Left renal pelvis (tissue), 4 donors: ENCODE measurements at places on chromosomes 4 and X. TPM values are rescaled to one million over a fixed set of nuclear protein-coding genes. Genes with fewer than 3 reads are reported as not detected.

AFP gene
- polyA plus RNA-seq = 891 TPM

TIGD4 gene
- 0.93 TPM for polyA plus RNA-seq

CLDN34 gene
- 0.15 TPM for polyA plus RNA-seq

CXCR3 gene
- polyA plus RNA-seq = 0.10 TPM

MAGEC2 gene
- polyA plus RNA-seq = not detected

PCDH10 gene
- 4.6 TPM for polyA plus RNA-seq

ZNF141 gene
- 44.1 TPM for polyA plus RNA-seq

FABP2 gene
- polyA plus RNA-seq = 1.0 TPM

TRAM1L1 gene
- polyA plus RNA-seq = 10.2 TPM

C4orf36 gene
- polyA plus RNA-seq = 0.98 TPM

MTNR1A gene
- 0.10 TPM for polyA plus RNA-seq

STPG2 gene
- 0.39 TPM for polyA plus RNA-seq

CT47B1 gene
- polyA plus RNA-seq = not detected

PRDM5 gene
- 18.6 TPM for polyA plus RNA-seq

- peak; percentile 12 for DNase-seq
Measured at GRCh38 chr4:95833711-95834194, 6.1 kb upstream of the PDHA2 start.

GRCh38 chr4:140595065-140595464 lies 26.3 kb upstream of the UCP1 start:
- no peak for DNase-seq

DNA sequence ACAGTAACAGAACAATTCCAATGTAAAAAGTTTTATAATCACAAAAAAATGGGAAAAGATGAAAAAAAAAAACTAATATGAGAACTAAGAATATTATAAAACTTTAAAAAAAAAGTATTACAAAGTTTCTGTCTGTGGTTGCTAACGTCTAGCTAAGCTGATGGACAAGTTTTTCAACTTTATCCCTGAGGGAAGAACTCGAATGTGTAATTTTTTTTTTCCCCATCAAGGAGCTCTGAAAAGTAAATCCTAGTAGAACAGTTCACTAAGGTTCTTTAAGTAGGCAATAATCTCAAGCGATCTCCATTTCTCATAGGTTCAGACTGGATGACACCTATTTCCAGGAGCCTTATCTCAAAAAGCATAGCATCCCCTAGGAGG lies 14.2 kb downstream of the ADGRA3 start:
- no peak for DNase-seq

GRCh38 chrX:12896935-12897334 lies 9.5 kb upstream of the TLR8 start:
- DNase-seq = no peak

GRCh38 chrX:9462456-9462855 lies 2.4 kb upstream of the TBL1X start:
- no peak for DNase-seq

GRCh38 chr4:17230727-17231126 lies 281.2 kb downstream of the QDPR start:
- DNase-seq = no peak

GRCh38 chr4:120132935-120133334 lies 66.3 kb upstream of the MAD2L1 start:
- no peak for DNase-seq

GRCh38 chr4:25172961-25173915 lies 13.0 kb upstream of the SEPSECS start:
- DNase-seq = no peak

GRCh38 chr4:31458813-31459212 lies 738.6 kb downstream of the PCDH7 start:
- DNase-seq = no peak

DNA sequence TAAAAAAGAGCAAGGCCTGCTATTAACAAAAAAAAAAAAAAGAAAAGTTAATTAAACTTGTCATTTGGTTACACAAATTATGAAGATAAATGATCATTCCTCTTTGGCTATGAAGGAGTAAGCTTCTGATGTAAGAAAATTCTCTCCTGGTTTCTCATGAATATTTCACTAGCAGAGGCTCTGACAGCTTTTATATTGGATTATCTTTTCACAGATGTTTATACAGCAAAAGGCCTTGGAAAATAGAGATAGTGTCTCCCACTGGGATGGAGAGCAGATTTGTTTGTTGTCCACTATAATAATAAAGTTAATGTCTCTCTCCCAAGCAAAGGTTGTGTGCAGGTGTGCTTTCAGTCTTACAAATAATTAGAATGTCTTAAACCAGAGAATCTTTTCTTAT lies 40.7 kb upstream of the PDGFC start:
- no peak for DNase-seq

DNA sequence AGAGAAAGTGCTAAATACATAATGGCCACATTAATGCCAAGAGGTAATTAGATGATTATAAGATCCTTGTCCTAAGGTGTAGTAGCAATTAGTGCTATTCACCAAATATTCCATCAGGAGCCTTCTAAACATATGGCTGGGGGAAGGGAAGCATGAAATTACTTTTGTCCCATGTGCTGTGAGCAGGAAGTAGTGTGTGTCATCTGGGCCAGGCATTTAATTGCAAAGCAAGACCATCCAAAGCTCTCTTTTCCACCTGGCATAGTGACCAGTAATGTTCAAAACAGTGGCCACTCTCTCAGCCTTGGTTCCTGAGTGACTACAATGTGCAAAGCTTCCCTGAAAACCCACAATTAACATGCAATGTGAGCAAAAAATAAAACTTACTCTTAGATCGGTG lies 144.2 kb upstream of the FAM241A start:
- DNase-seq = no peak

DNA sequence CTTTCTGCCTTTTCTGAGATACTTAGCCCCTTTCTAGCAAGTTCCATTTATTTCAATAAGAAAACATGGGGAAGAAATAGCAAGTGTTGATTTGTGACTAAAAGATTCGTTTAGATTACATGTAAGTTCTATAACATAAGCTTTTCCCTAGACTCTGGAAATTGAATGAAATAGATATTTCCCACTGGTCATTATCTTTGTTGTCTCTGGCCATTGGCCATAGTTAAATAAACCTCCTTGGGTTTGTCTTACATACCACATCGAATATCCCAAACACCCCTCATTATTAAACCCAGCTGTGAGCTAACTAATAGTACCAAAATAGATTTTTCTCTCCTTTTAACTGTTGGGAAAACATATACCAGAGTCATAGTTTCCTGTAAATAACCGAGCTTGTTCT lies 534.8 kb downstream of the IQCM start:
- no peak for DNase-seq

DNA sequence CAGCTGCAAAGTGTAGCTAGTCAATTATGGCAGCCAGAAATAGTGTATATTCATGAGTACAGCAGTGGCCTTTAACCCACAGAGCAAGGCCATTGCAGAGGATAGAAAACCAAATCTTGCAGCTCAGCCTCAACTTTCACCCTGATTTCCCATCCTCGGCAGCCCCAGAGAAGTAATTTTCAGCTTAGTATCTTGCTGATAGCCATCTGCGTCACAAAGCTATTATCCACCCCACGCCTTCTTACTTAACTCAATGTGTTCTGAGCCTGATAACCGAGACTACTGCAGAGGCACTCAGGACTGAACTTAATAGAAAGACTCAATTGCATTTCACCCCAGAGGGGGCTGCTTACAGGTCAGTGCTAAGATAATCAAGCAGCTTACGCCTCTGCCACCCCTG lies 174.5 kb upstream of the MAOA start:
- peak; percentile 20 for DNase-seq

GRCh38 chr4:178165251-178165950 lies 723.2 kb upstream of the AGA start:
- DNase-seq = no peak

GRCh38 chr4:184744236-184744635 lies 10.3 kb upstream of the CENPU start:
- DNase-seq = no peak

DNA sequence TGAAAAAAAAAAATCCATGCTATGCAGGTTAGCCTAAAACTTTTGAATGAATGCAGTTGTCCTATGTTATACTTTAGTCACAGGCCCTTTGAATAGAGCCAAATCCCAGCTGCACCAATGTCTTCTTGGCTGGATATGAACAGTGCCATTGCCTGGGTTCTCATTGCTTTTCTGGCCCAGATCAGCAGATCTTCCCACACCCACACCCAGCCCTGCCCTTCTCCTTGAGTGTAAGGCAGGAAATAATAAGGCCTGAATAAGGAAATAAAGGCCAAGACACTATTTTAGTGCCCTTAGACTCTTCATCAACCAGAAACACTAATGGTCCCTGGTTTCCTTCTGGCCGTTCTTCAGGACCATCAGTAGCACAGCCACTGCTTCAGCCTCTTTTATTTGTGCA lies 66.6 kb downstream of the USP38 start:
- no peak for DNase-seq

DNA sequence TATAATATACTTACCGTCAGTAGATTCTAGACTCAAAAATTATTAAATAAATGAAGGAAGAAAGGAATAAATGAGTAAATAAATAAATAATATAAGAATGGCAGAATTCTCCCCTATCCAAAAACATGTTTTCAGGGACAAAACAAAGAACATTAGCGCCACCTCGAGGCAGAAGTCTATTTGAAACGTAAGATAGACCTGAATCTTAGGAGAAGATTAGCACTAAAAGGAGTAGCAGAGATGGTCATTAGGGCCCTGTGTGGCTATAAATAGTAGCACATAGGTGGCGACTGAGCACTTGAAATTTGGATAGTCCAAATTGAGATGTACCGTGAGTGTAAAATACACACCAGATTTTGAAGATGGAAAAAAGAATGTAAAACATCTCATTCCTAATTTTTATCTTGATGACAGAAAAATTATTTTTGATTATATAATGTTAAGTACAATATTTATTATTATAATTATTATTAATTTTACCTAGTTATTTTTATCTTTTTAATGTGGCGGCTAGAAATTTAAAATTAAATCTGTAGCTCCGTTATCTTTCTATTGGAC lies 24.3 kb upstream of the SRD5A3 start:
- DNase-seq = peak; percentile 58

GRCh38 chr4:24849756-24850155 lies 54.4 kb downstream of the SOD3 start:
- DNase-seq = no peak

DNA sequence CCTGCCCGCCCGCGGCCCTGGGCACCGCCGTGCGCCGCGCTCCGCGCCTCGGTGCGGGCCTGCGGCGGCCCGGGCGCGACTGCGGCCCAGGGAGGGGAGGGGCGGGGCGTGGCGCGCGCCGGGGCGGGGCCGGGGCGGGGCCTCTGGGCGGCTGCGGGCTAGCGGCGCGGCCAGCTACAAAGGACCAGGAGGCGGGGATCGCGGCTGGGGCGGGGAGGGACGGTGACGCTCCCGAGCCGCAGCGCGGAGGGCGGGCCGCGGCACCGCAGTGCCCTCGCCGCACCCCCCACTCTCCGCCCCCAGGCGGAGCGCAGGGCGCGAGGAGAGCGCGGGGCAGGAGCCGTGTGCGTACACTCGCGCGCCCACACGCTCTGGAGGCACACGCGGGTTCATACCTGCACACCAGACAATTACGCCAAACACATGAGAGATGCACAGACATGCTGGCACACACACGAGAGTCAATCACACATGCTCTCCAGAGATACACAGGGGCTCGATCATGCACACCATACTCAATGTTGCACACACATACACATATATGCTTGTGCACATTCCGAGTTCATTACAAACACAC lies at the start of gene CRMP1:
TSS of gene CRMP1 (minus strand) at position 83 of the 577 bp plus-strand sequence. CDS start 117 bp downstream, outside the sequence.
- DNase-seq = no peak

DNA sequence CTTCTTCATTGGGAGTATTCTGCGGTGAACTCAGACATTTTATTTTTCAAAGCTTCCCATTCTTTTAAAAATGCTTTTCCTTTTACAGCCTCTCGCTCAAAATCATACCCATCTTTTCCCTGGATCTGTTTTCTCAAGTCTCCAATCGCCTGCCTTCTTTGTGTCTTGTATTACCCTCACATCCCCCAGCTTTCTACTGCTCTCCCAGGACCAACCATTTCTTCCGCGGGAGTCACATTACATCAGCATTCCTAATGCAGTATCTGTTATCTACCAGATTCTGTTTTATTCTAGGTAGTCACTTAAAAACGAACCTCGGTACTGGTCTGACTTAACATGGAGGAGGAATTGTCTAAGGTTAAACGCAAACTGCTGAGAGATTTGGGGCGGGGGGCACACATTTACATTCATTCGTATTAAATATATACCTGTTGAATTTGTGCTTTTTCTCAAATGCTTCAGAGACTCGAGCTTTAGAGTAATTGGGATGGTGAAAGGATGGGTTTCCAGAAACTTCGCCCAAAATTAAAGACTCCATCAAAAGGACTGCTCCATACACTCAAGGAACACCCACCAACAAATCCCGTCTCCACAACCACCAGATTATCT lies 493 bp upstream of the UCHL1 start:
- DNase-seq = no peak

GRCh38 chr4:26061248-26061986 lies 147.4 kb downstream of the SMIM20 start:
- no peak for DNase-seq

- no peak for DNase-seq
Measured at GRCh38 chr4:96170198-96170597, 330.3 kb downstream of the PDHA2 start.

DNA sequence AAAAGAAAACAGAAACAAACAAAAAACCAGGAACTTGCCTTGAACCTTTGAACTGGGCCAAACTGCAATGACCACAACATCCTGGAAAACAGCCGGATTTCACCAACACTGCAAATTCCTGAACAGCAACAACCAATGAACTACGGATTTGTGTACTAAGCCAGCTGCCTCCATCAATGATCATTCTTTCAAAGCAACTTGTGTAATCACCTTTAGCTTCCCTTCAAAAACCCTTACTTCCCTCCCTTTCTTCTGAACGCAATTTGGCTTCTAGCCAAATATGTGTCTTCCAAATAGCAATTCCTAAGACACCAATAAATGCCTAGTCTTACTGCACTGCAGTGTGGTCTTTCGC lies 98.5 kb upstream of the FAM47C start:
- no peak for DNase-seq

- no peak for DNase-seq
Measured at GRCh38 chrX:3815896-3816664, 102.6 kb upstream of the PRKX start.

DNA sequence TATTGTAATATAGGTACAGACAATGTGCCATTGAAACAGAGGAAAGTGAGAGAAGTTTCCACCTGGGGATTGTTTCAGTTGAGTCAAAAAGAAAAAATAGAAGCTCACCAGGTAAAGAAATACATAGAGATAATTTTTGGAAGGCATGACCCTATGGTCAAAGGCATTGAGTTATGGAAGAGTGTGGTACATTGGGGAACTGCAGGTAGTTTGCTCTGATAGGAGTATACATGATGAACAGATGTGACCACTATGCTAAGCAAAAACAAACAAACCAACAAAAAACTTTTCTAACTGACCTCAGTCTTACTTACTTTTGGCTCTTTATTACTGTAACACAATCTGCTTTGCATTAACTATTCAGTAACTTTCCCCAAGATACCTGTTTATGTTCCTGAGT lies 85.9 kb downstream of the UGT8 start:
- no peak for DNase-seq

- DNase-seq = no peak
Measured at GRCh38 chr4:179415037-179415846, 1973.0 kb upstream of the AGA start.

DNA sequence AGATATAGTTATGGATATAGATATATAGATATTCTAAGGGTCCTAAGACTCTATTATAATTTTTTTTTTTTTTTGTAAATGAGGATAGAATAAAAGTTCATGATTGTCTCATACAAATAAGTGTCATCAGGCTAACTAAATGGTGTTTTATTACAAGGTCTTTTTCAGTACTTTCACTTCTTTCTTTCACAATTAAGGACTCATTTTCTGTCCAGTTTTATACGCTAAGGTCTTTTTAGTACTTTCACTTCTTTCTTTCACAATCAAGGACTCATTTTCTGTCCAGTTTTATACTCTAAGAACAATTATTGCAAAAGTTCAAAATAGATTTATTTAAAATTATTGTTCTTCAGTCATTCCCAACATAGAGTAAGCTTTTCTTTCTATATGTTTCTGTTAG lies 32.7 kb downstream of the RUFY3 start:
- no peak for DNase-seq
